ENCODE measurements at places on chromosomes 4 and X. TPM values are rescaled to one million over a fixed set of nuclear protein-coding genes. Genes with fewer than 3 reads are reported as not detected.
A peak's percentile ranks its signal among the peaks of the same experiment; 100 is the strongest.

- H3K4me1 ChIP-seq, result no peaks in the 10 kb centered on the region
- no peaks in the 10 kb centered on the region for H3K27me3 ChIP-seq
- peaks cover 17% of the 10 kb centered on the region for H3K36me3 ChIP-seq
- no peak overlapping the region for H3K27ac ChIP-seq
These were observed 29.2 kb downstream of the WFS1 start for GRCh38 chr4:6298852-6299251.

DNA sequence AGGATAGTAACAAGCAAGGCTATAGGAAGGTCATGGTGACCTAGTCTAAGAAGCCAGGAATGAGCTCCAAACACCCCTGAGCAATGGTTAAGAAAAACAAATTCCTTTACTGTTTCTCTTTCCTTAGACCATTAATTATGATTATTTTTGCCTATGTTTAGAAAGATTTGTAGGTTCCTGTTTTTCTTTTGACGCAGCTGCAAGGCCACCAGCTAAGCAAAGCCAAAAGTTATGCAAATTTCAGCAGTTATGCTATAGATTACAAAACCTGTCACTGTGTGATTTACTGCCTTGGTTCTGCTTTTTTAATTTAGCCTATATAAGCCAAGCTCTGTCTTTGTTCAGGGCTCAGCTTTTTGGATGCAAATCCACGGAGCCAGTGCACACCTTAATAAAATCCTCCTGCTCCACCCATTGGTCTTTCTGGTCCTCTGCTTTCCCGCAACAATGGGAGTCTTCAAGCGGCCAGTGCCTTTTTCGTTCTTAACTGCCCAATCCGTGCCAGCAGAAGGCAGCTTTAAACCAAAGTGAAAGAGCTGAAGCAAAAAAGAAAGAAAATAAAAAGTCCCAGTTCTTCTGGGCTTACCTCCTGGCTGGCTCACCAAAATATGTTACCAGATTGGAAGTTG is 1.4 kb upstream of the CEP135 start:
- peaks cover 23% of the 10 kb centered on the region for H3K4me1 ChIP-seq
- no peaks in the 10 kb centered on the region for H3K36me3 ChIP-seq
- H3K27ac ChIP-seq, result peak overlapping the region; percentile 97
- peak overlapping the region; percentile 91 for H3K4me3 ChIP-seq

DNA sequence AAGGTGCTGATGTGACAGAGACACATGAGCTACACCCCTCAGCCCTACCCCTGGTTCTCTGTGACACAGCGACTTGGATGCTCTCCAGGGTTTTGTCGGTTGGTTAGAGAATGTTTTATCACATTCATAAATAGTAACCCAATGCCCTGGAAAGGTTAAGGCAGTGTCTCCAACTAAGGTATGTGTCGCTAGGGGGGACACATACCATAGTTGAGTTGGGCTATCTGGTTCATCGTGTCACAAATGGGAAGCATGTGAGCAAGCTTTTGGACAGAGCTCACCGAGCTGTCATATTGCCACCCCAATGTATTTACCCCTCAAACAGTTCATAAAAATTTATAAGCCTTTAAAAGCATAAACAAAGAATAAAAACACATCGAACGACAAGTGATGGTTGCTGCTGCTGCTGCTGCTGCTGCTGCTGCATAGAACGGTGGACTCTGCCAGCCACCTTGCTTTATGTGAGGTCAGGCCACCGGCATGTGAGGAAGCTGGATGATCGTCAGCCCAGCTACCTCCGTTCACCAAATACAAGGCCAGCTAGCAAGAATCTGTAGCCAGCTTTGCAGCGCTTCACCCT is 55.9 kb downstream of the STOX2 start:
- no peaks in the 10 kb centered on the region for H3K4me1 ChIP-seq
- no peak for DNase-seq
- H3K27ac ChIP-seq, result no peak overlapping the region
- no peaks in the 10 kb centered on the region for H3K36me3 ChIP-seq
- H3K4me3 ChIP-seq, result no peak overlapping the region
- no peaks in the 10 kb centered on the region for H3K27me3 ChIP-seq

- H3K4me3 ChIP-seq, result no peak overlapping the region
- no peaks in the 10 kb centered on the region for H3K36me3 ChIP-seq
- peaks cover 12% of the 10 kb centered on the region for H3K4me1 ChIP-seq
- no peak overlapping the region for H3K27ac ChIP-seq
- DNase-seq, result no peak
- H3K27me3 ChIP-seq, result no peaks in the 10 kb centered on the region
These were observed 15.5 kb upstream of the DCTD start for GRCh38 chr4:182932651-182933050.

- no peaks in the 10 kb centered on the region for H3K27me3 ChIP-seq
- DNase-seq, result no peak
- H3K4me1 ChIP-seq, result peaks cover 8% of the 10 kb centered on the region
These were observed 70.1 kb downstream of the FAM53A start for GRCh38 chr4:1614049-1614448.

The TMEM35A gene
- not detected for total RNA-seq

DNA sequence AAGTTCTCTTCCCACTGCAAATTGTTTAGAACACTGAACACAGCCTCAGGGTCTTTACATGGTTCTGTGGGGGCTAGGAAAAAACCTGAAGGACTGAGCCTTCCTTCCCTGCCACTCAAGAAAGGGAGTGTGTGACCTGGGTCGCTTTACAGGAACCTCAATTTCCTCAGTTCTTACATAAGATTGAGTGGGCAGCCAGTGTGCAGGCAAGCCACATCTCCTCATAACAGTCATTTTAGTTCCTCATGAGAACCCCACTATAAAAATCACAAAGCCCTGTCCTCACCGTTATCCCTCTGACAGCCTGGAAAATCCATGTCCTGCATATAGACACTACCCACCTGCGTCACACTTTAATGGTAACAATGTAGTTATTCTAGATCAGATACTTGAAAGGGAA is 2.1 kb upstream of the ETDC start:
- no peak for DNase-seq
- H3K4me1 ChIP-seq, result no peaks in the 10 kb centered on the region
- no peaks in the 10 kb centered on the region for H3K36me3 ChIP-seq
- H3K27me3 ChIP-seq, result peaks cover 17% of the 10 kb centered on the region
- H3K4me3 ChIP-seq, result no peak overlapping the region

The SERPINA7 gene
- not detected for total RNA-seq

DNA sequence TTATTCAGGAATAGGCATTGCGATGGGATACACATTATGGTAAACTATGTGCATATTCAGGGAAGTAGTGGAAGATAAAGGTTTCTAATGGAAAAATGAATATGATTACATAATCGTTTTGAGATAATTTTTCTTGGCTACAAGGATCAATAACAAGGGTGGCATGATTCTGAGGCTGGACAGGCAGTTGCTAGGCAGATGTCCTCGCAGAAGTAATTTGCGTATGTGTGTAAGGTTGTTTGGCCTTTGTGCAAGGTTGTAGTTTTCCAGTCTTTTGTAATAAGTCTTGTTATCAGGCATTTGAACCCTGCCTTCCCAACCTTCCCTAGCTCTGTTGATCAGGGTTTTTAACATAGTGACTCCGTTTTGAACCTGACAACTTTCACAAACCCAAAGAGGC is 59.7 kb downstream of the RGS12 start:
- no peaks in the 10 kb centered on the region for H3K36me3 ChIP-seq
- no peak for DNase-seq
- H3K4me3 ChIP-seq, result no peak overlapping the region
- no peaks in the 10 kb centered on the region for H3K27me3 ChIP-seq
- no peak overlapping the region for H3K27ac ChIP-seq
- no peaks in the 10 kb centered on the region for H3K4me1 ChIP-seq

The COL4A6 gene
- 58.3 TPM for total RNA-seq

DNA sequence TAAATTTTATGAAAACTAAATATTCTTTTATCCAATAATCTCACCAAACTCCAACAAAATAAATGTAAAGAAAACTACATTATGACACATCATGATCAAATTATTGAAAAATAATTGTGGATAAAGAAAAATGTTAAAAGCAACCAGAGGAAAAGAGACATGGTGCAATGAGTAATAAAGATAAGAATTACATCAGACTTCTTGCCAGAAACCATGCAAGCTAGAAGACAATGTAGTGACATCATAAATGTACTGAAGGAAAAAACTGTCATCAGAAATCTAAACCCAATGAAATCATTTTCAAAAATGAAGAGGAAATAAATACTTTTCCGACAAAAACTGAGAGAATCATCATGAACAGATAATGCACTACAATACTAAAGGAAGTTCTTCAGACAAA is 135.9 kb upstream of the EOLA2 start:
- H3K36me3 ChIP-seq, result no peaks in the 10 kb centered on the region
- no peak overlapping the region for H3K27ac ChIP-seq
- DNase-seq, result no peak
- peaks cover 11% of the 10 kb centered on the region for H3K4me1 ChIP-seq

The ZNF732 gene
- 0.47 TPM for total RNA-seq

DNA sequence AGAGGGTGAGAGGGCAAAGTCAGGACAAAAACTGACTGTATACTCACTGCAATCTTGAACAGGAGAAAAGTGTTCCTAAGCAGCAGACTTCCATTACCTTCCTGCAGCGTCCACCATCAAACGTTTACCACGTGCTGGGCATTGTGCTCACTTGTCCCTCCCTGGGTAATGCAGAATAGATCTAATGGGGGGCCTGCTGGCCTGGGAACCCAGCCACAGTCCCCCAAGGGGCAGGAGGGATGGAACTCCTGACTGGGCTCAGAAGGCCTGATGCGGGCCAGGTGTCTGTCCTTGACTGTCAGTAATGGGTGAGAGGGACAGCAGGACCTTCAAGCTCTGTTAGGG is 37.6 kb upstream of the FAM156A start:
- peak overlapping the region; percentile 94 for H3K27ac ChIP-seq
- peaks cover 5% of the 10 kb centered on the region for H3K36me3 ChIP-seq
- H3K4me3 ChIP-seq, result peak overlapping the region; percentile 94
- H3K4me1 ChIP-seq, result peaks cover 6% of the 10 kb centered on the region

GRCh38 chr4:177405508-177405907 is 36.7 kb downstream of the AGA start:
- no peaks in the 10 kb centered on the region for H3K36me3 ChIP-seq
- H3K27me3 ChIP-seq, result no peaks in the 10 kb centered on the region
- DNase-seq, result no peak
- H3K4me1 ChIP-seq, result no peaks in the 10 kb centered on the region

DNA sequence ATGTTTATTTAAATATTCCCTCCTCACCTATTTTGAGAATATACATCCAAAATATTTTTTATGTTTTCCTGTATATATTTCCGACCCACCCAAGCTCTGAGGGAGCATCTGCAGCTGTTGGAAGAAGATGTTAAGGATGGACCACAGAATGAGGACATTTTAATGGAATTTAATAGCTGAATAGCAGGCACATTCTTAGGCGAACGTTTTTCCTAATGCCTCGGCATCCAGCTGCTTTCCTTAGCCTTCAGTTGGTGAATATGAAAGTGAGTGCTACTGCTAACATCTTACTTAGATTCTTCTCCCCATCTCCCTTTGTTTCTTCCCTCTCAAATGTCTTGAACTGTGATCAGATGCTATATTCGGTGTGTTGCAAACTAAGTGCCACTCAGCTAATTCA is 158.0 kb upstream of the CTSO start:
- no peak for DNase-seq
- no peak overlapping the region for H3K27ac ChIP-seq

DNA sequence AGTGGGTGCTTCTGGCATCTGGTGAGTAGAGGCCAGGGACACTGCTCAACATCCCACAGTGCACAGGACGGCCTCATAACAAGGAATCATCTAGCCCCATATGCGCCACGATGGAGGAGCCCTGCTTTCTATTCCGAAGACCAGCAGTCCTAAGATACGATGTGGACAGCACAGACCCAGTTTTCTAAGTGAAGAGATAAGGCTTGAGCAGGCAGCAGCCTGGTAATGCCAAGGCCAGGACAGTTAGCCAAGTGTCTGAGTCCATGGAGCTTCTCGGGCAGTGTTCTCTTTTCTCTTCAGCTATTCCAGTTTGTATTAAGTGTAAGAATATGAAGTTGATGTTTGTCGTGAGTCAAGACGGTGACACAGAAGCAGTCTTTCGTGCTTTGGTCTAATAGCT is 112.7 kb downstream of the TBL1X start:
- no peak overlapping the region for H3K4me3 ChIP-seq
- no peaks in the 10 kb centered on the region for H3K36me3 ChIP-seq
- no peaks in the 10 kb centered on the region for H3K27me3 ChIP-seq
- no peaks in the 10 kb centered on the region for H3K4me1 ChIP-seq
- H3K27ac ChIP-seq, result no peak overlapping the region
- no peak for DNase-seq

GRCh38 chrX:109347632-109348031 is 134.3 kb downstream of the GUCY2F start:
- no peak overlapping the region for H3K4me3 ChIP-seq
- DNase-seq, result peak; percentile 36
- H3K36me3 ChIP-seq, result no peaks in the 10 kb centered on the region
- H3K4me1 ChIP-seq, result no peaks in the 10 kb centered on the region

GRCh38 chr4:82728301-82728700 is 70.3 kb downstream of the SCD5 start:
- H3K4me1 ChIP-seq, result no peaks in the 10 kb centered on the region
- DNase-seq, result no peak
- H3K4me3 ChIP-seq, result no peak overlapping the region
- no peaks in the 10 kb centered on the region for H3K36me3 ChIP-seq
- no peaks in the 10 kb centered on the region for H3K27me3 ChIP-seq
- H3K27ac ChIP-seq, result no peak overlapping the region

GRCh38 chrX:49165901-49166881 is 3.6 kb downstream of the MAGIX start:
- no peaks in the 10 kb centered on the region for H3K36me3 ChIP-seq
- H3K27me3 ChIP-seq, result no peaks in the 10 kb centered on the region
- peaks cover 13% of the 10 kb centered on the region for H3K4me1 ChIP-seq

- no peak overlapping the region for H3K4me3 ChIP-seq
- no peaks in the 10 kb centered on the region for H3K4me1 ChIP-seq
- H3K27ac ChIP-seq, result no peak overlapping the region
These were observed 486.4 kb upstream of the RPS6KA3 start for GRCh38 chrX:20753076-20753475.

The ARR3 gene
- not detected for total RNA-seq

DNA sequence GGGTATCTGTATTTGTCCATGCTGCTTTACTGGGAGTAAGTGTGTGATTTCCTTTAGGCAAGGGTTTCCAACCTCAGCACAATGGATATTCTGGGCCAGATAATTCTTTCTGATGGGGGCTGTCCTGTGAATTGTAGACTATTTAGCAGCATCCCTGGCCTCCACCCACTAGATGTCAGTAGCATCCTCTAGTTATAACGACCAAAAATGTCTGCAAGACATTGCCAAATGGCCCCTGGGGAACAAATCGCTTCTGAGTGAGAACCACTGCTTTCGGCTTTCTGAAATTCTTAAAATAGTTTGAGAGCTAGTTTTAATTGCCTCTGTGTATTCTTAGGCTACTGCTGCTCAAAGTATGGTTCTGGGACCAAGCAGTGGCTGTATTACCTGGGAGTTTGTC is 81.2 kb upstream of the GPM6B start:
- H3K27ac ChIP-seq, result peak overlapping the region; percentile 83
- H3K4me1 ChIP-seq, result peaks cover 34% of the 10 kb centered on the region
- peaks cover 6% of the 10 kb centered on the region for H3K36me3 ChIP-seq
- no peak overlapping the region for H3K4me3 ChIP-seq

- no peak overlapping the region for H3K27ac ChIP-seq
- no peak overlapping the region for H3K4me3 ChIP-seq
- H3K36me3 ChIP-seq, result no peaks in the 10 kb centered on the region
- no peak for DNase-seq
- no peaks in the 10 kb centered on the region for H3K27me3 ChIP-seq
These were observed 58.6 kb upstream of the MCF2 start for GRCh38 chrX:139766545-139766983.

All from MCF 10A (cell line).